Activated T-cell treated with anti-CD3 and anti-CD28 coated beads, Interleukin-2, amount 50 U/mL, for 48 hours (primary cell): ENCODE measurements at places on chromosomes 5 and 9.
A peak's percentile ranks its signal among the peaks of the same experiment; 100 is the strongest.

GRCh38 chr5:65695162-65695755, 26.6 kb downstream of the SGTB start:
- DNase-seq: no peak

DNA sequence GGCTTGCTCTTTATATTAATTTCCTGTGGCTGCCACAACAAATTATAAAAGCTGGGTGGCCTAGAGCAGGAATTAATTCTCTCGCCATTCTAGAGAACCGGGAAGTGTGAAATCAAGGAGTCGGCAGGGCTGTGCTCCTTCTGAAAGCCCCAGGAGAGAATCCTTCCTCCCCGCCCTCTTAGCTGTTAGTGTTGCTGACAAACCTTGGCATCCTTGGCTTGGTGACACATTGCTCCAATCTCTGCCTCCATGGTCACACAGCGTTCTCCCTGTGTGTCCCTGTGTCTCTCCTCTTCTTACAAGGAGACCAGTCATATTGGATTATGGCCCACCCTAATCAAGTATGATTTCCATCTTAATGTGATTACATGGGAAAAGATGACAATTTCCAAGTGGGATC, 55.9 kb upstream of the NEURL1B start:
- no peak for DNase-seq

- DNase-seq: peak; percentile 77
Measured at GRCh38 chr9:93098236-93098946, 2.4 kb downstream of the CARD19 start.

GRCh38 chr5:168765551-168766425, 186.6 kb upstream of the PANK3 start:
- no peak for DNase-seq

DNA sequence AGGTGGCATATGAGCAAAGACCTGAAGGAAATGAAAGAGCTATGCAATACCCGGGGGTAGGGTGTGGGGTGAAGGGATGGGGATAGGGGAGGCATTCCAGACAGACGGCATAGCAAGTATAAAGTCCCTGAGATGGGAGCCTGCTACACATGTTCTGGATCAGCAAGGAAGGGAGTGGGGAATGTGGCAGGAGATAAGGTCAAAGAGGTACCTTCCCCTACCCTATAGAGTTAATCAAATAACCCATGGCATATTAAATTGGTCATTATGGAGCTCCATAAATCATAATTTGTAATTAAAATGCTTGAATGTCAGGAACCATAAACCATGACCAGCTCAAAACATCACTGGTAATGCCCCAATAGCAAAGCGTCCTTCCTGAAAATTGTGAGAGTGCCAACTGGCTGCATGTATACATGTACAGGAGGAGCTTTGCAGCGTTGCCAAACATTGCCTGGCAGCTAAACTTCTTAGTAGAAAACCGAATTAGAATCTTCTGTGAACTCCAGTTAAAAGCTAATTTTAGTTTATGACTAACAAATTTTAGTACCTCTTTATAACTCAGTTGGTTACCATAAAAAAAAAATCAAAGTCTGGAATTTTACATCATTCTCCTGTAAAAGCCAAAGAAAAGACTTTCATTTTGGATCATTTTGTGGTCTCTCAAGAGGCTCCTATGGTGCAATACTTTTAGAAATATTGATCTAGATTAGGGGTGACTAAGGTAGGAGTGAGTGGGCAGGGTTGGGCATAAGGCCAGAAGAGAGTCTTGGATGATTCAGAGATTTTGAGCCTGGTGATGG, 4.7 kb downstream of the DNAI1 start:
- DNase-seq: peak; percentile 86

DNA sequence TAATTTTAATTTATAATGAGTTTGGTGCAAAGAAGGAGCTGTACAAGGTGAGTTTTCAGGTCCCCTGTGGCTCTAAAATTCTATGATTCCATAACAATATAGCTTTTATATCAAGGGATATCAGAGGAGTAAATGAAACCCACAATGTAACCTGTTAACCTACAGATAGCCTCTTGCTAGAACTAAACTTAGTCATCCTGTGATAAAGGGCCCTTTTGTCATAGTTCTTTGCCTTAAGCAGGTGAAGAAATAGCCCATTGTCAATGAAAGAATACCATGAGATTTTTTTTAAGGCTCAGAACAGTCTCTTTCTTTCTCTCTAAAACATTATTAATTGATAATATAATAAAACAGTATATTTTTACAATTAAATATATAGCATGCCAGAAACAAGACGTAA, 127.8 kb downstream of the NFIB start:
- DNase-seq: no peak

GRCh38 chr5:139743001-139743771, 52.4 kb upstream of the PSD2 start:
- DNase-seq: no peak

DNA sequence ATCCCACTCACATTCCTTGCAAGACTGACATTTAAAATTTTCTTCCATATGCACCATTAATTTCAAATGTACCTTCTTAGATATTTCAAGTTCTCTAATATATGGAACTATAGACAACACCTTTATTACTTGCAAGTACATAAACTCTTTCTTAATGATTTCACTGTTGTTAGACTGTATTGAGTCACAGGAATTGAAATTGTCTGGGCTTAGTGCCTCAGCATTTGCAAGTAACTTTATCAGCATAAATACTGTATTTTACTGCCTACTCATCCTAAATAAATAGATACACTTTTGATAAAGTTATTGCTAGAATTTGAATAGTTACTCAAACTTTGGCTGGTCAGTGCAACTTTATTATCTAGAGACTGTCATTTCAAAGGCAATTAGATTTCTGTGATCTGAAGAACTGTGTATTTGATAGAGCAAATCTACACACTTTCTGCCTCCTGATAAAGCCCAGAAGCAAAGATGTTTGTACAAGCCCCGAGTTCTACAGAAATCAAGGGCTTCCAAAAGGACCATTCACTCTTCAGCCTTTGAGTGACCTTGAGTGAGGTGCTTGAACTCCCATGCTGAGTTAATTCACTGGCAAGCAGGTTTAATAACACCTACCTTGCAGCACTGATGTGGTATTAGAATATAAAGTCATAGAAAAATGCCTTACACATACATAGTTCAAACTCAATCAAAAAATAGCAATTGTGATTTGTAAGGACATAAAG, 91.6 kb downstream of the COX7C start:
- no peak for DNase-seq

DNA sequence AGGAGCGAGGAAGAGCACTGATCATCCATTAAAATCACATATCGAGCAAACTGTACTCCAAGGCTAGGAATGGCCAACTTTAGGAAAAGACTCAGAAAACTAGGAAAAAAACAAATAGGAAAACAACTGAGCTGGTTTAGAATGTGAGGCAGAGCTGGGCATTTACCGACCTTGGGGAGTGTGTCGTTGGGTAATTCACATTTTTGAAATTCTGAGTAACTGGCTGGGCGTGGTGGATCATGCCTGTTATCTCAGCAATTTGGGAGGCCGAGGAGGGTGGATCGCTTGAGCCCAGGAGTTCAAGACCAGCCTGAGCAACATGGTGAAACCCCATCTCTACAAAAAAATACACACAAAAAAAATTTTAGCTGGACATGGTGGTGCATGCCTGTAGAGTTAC, 70.1 kb downstream of the ZFAND5 start:
- no peak for DNase-seq

GRCh38 chr9:85534340-85534739, 207.4 kb downstream of the AGTPBP1 start:
- DNase-seq: no peak

DNA sequence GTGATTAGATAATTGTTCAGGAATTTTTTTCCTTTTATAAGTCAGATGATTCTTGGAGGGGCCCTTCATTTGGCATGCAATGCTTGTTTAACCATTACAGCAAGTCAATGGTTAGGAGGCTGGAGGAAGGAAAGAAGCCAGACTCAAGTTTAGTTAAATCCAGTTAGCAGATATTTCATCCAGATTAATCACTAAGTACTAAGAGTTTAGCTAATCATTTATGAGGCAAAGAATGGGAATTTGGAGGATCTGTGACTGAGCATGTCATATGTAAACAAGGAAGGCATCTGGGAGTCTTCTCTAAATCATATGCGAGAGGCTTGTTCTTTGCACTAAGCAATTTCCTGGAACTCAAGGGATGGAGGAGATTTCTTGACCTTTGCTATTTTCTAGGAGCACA, 145.3 kb upstream of the SGCD start:
- no peak for DNase-seq

- DNase-seq: no peak
Measured at GRCh38 chr5:39854771-39855410, 430.1 kb upstream of the DAB2 start.

GRCh38 chr5:120735076-120735475, 271.0 kb downstream of the PRR16 start:
- no peak for DNase-seq

DNA sequence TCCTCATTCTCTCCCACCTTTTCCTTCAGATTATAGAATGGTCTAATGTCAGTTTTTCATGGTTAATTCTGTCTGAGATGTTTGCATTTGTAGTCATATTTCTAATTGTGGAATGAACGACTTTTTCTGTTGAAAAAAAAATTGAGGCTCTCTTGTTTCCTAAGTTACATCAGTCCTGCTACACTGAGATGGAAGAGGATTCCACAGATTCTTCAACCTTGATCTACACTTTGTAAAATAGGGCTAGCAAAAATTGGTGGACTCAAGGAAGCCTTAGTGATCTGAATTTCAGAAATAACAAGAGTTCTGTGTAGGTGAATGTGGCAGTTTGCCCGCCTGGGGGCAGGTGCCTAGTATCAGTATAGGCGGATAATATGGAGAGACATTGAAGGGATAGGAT, 51.9 kb downstream of the ERBIN start:
- no peak for DNase-seq

GRCh38 chr5:149667084-149667828, 62.9 kb upstream of the PPARGC1B start:
- peak; percentile 49 for DNase-seq

GRCh38 chr5:59393585-59394420, 499.7 kb downstream of the PDE4D start:
- no peak for DNase-seq

GRCh38 chr9:36485647-36486328, 85.7 kb upstream of the RNF38 start:
- DNase-seq: no peak

GRCh38 chr5:9421884-9422283, 124.0 kb downstream of the SEMA5A start:
- no peak for DNase-seq

DNA sequence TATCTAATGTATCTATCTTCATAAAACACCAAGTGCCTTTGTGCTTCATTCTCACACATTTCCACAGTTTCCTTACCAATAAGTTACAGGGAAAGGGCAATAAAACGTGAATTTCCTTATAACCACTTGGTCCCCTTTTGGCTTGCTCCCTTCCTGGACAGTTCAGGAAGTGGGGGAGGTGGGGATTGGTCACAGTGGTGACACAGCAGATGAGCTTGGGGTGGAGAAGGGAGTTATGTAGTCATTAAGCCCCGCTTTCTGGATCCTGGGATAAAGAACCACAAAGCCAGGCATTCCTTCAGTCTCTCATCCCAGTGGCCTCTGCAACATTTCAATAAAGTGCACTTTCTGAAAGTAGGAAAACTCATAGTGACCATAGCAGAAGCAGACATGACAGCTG, 47.1 kb upstream of the FYB1 start:
- DNase-seq: no peak

DNA sequence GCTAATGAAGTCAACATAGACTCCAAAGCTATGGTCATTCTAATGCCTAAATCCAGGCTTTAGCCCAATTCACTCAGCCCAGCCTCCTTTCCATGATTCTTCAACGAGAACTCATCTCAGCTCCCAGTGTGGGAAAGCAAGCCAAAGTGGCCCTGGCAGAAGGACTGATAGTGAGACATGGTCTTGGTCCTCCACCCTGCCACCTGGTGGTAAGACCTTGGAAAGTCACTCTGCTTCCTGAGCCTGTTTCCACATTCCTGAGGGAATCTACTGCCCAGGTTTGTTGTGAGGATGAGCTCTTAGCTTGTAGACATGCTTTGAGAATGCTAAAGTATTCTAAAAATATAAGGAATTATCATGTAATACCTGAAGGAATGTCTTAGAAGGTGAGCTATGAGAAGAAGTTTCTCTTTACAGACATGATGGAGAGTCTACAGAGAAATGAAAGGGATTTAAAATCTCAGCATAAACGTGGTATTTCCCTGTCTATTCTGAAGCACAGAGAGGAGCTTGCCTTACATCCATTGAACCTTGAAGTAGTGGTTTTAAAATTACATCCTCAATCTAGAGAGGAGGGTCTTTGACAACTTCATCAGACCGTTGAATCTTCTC, 173.5 kb downstream of the TRIM32 start:
- DNase-seq: peak; percentile 24

- DNase-seq: no peak
Measured at GRCh38 chr5:40041452-40041851, 616.7 kb upstream of the DAB2 start.

- no peak for DNase-seq
Measured at GRCh38 chr9:14326264-14326826, 12.4 kb upstream of the NFIB start.

GRCh38 chr9:33254211-33254610, 10.3 kb downstream of the BAG1 start:
- no peak for DNase-seq

GRCh38 chr9:7053903-7054302, 296.1 kb downstream of the KDM4C start:
- no peak for DNase-seq
